ENCODE measurements at places on chromosomes 11 and 22.
A peak's percentile ranks its signal among the peaks of the same experiment; 100 is the strongest.

- DNase-seq, result no peak
These were observed 79.1 kb downstream of the UVRAG start for GRCh38 chr11:75894036-75894585.

DNA sequence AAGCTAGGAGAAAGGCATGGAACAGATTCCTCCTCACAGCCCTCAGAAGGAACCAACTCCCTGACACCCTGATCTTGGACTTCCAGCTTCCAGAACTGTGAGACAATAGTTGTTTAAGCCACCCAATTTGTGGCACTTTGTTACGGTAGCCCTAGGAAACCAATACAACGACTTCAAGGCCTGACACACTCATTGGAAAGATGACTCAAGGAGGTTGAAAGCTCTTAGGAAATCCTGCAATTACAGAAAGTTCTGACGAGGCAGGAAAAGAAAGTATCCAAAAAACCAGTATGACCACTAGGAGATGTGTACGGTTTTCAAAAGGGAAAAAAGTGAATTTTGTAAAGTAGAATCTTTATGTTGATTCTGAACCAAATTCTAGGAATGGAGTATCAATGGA lies 161.4 kb downstream of the SWAP70 start:
- peak; percentile 32 for DNase-seq

DNA sequence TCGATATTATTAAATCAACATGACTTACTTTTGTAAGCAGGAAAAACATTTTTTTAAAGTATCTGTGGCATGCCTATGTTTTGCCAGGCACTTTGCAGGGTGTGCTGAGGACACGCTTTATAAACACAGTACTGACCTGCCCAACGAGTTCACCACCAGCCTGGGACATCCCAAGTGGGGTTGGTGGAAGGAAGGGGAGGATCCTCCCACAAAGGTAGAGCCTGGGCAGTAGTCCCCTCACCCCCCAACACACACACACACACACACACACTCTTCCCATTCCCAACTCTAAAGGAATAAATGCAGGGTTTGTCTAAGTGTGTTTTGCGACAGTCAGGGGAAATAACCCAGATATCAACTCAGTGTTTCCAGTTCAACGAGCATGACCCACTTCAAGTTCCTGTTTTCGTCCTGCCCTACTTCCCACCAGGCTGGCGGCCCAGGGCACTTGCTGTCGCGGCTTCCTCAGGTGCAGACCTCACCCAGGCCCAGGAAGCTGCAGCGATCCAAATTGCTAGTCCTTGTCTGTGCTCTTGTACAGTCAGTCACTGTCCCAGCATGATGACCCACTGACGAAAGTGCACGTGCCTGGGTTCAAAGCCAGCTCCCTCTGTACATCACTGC lies 3.1 kb downstream of the CERK start:
- DNase-seq, result no peak

DNA sequence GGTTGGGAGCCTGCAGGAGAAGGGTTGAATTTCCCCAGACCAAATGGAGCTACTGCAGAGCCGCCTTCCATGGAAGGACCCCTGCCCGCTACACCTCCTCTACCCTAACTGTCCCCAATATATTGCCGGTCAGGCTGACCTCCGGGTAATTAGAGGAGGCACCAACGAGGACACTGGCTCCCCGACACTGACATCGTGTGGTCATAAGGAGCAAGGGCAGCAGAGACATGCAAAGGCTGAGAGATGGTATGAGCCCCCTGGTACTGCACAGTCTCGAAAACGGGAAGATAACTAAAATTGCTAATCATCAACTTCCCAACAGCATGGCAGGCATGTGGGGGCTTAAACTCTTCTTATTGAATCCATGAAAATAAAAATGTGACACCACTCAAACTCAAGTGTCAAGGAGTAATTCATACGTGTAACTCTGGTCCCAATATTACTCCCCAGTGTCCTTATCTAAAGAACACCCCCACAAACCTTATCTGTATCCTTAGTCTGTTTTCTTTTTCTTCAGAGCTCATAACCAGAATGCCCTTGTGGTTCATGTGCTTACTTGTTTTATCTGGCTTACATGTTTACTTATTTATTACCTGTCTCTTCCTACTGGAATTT lies 4.4 kb downstream of the CAVIN3 start:
- peak; percentile 84 for DNase-seq

DNA sequence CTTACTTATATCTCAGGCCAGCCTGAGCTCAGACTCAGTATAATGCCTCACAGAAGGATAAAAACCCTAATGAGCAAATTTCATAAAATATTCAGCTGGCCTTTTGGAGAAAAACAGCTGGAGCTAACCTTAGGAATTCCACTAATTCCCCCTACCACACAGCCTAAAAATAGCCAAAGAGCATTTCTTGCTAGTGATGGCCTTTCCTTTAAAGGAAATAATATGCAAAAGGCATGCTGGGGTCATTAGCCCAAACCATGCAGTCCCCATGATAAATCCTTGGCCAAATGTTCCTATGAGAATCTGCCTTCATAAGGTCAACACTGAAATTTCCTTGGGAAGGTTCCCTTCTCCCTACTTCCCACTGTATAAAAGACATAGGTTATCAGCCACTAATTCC lies 38.2 kb downstream of the SYTL2 start:
- peak; percentile 37 for DNase-seq

GRCh38 chr11:48036466-48036865 lies 56.1 kb downstream of the PTPRJ start:
- peak; percentile 55 for DNase-seq
